ENCODE measurements at places on chromosomes 5 and 9. TPM values are rescaled to one million over a fixed set of nuclear protein-coding genes. Genes with fewer than 3 reads are reported as not detected.
A peak's percentile ranks its signal among the peaks of the same experiment; 100 is the strongest.

- no peak for DNase-seq
These were observed 98.5 kb downstream of the EBF1 start for GRCh38 chr5:159001247-159001646.

GRCh38 chr9:2085716-2086115 lies 70.6 kb downstream of the SMARCA2 start:
- DNase-seq = no peak

Gene KIAA0825
- total RNA-seq = 9.3 TPM

GRCh38 chr5:40376566-40376965 lies 303.1 kb upstream of the PTGER4 start:
- DNase-seq = no peak

Gene TRPM6
- 1.1 TPM for total RNA-seq

- DNase-seq = no peak
These were observed 621 bp upstream of the GCNT4 start for GRCh38 chr5:75053054-75053303.

GRCh38 chr9:126204197-126204596 lies 122.4 kb upstream of the MVB12B start:
- DNase-seq = no peak

Gene CCDC192
- total RNA-seq = 0.56 TPM

Gene FAM81B
- total RNA-seq = not detected

DNA sequence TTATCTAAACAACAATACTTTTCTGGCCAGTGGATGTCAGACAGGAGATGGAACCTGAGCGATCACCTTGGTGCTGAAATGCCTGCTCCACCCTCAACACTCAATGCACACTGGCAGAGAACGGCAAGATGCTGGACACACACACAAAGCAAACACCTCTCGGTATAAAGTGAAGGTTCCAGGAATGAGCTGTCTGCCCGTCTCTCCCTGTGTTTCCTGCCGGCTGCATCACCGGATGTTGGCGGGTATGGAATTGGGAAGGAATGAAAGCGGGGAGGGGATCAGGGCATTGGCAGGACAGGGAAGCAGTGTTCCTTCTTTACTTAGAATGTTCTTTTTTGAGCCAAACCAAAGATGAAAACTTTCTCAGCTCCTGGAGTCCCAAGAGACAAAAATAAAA lies 59.2 kb downstream of the MED10 start:
- DNase-seq = no peak

Gene CKS2
- total RNA-seq = 24.7 TPM

- DNase-seq = no peak
These were observed 12.9 kb downstream of the GLDC start for GRCh38 chr9:6632516-6633183.

Gene ACOT12
- not detected for total RNA-seq

GRCh38 chr9:95722141-95722540 lies 153.3 kb upstream of the ERCC6L2 start:
- no peak for DNase-seq

Gene C5orf47
- 0.19 TPM for total RNA-seq

Gene SEC24A
- 30.3 TPM for total RNA-seq

Gene CDX1
- not detected for total RNA-seq

DNA sequence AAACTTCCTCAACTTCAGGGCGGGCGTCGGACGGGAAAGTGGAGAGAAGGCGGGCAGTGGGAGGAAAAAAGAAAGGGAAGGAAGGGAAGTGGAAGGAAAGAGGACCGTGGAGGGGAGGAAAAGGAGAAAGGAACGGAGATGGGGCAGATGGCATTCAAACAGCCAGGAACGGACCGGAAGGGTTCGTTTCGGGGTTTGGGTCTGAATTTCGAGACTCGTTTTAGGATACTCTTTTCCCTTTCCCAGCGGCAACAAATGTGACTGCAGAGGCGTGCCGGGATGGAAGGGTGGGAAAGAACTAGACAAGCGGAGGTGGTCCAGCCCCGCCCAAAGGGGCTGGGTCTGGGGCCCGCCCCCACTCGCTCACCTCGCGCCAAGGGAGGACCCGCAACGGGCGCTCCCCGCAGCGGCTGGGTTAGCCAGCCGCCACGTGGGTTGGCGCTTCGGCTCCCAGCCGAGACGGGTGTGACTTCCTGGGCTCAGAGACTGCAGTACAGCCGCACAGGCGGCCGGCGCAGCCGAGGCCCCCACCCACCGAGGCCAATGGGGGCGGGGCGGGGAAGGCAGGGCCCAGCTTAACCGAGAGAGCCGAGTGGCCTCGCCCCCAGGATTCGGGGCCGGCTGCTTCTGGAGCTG lies 2.7 kb downstream of the VCAN start:
- DNase-seq = no peak

DNA sequence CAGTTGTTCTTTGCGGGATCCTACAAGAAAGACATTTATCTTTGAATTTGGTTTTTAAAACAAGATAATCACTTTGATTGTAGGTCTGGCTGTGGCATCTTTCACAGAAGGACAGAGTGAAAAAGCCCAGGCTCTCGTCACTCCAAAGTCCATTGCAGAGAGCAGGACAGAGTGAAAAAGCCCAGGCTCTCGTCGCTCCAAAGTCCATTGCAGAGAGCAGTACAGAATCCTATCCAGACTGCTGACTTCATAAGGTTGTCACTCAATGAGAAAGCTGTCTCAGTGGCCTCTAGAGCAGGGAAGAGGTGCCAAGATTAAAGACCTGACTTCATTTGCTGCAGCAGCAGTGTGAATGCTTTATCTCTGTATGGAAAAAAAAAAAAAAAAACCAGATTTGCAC lies 16.3 kb upstream of the GPX8 start:
- DNase-seq = no peak

- no peak for DNase-seq
These were observed 183.8 kb upstream of the PDE4D start for GRCh38 chr5:60077292-60077691.

GRCh38 chr9:133664173-133665050 lies 28.2 kb downstream of the DBH start:
- no peak for DNase-seq

Gene HRH2
- 22.6 TPM for total RNA-seq

Gene FGF1
- 41.8 TPM for total RNA-seq

GRCh38 chr9:90517103-90517502 lies 125.5 kb downstream of the DIRAS2 start:
- DNase-seq = no peak

DNA sequence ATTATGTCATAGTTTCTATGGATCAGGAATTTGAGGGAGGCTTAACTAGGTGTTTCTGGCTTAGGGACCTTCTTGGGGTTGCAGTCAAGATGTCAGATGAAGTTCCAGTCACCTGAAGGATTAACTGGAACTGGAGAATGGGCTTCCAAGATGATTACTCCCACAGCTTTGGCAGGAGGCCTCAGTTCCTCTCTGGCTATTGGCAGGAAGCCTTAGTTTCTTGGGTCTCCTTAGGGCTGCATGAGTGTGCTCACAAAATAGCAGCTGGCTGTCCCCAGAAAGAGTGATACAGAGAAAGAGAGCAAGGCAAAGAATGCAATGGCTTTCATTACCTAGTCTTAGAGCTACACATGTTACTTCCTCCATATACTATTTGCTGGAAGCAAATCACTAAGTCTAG lies 138.1 kb upstream of the TLE4 start:
- no peak for DNase-seq

DNA sequence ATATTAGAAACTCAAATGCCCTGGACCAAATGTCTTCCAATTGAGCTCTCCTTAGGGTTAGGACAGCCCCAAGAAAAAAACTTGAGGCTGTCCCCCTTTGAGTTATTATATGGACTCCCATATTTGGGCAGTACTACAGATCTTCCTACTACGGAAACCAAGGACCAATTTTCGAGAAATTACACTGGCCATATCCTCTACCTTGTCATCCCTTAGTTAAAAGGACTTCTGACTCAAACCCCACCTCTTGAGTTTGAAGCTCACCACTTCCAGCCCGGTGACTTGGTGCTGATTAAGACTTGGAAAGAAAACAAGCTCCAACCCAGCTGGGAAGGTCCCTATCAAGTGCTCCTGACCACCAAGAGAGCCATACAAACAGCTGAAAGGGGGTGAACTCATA lies 497.0 kb upstream of the GRAMD2B start:
- DNase-seq = no peak

- DNase-seq = no peak
These were observed 21.0 kb upstream of the PTPRD start for GRCh38 chr9:10633785-10634184.

GRCh38 chr5:94028001-94028400 lies 286.6 kb upstream of the POU5F2 start:
- DNase-seq = no peak

DNA sequence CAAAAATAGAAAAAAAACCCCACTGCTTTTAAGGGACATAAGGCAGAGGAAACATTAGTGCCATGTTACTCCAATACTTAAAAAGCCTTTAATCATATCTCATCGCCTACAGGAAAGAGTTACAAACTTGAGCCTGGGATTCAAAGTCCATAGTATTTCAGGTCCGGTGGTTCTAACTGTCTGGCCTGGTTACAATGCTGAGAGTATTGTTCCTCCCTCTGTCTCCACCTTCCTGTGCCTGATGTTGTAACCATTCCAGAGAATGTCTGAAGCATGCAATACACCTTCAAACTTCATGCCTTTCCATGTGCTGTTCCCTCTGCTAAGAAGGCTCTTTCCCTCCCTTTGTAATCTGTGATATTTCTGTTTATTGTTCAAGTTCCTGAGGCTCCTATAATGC lies 41.6 kb upstream of the SLC36A2 start:
- DNase-seq = no peak

GRCh38 chr9:107243742-107244141 lies 39.3 kb upstream of the RAD23B start:
- no peak for DNase-seq

Gene HTR1A
- not detected for total RNA-seq

DNA sequence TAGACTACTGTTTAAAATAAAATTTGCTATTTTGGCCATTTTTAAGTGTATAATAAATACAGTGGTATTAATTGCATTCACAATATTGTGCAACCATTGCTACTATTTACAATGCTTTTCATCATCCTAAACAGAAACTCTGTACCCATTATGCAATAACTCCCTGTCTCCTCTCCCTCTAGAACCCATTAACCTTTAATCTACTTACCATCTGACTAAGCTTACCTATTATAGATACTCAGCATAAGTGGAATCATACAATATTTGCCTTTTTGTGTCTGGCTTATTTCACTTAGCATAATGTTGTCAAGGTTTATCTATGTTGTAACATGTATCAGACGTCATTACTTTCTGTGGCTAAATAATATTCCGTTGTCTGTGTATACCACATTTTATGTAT lies 25.9 kb downstream of the CD14 start:
- DNase-seq = no peak

GRCh38 chr9:108109927-108110690 lies 620.5 kb upstream of the KLF4 start:
- DNase-seq = no peak

GRCh38 chr5:86824637-86825036 lies 206.9 kb downstream of the COX7C start:
- DNase-seq = no peak

Gene NMUR2
- not detected for total RNA-seq

Gene DBH
- total RNA-seq = not detected

- DNase-seq = no peak
These were observed 12.9 kb upstream of the AOPEP start for GRCh38 chr9:94713436-94714215.

Gene AQP3
- total RNA-seq = 139 TPM

Gene CER1
- total RNA-seq = not detected

DNA sequence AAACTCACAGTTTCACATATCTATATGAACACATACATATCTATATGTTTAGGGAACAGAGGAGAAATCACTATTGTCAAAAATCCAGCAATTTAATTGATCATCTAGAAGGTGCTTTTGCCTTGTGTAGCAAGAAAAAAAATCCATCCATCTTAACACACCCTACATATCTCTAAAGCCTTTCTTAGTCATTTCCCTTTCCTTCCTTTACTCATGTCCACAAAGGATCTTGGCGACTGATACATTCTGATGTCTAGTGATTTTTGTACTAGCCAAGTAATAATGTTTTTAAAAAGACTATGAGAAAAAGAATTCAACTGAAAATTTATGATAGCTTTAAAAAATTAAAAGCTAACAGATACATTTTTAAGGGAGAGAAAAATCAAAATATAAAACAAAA lies 22.5 kb downstream of the ZDHHC21 start:
- no peak for DNase-seq

GRCh38 chr5:170693701-170694100 lies 89.8 kb upstream of the GABRP start:
- no peak for DNase-seq

DNA sequence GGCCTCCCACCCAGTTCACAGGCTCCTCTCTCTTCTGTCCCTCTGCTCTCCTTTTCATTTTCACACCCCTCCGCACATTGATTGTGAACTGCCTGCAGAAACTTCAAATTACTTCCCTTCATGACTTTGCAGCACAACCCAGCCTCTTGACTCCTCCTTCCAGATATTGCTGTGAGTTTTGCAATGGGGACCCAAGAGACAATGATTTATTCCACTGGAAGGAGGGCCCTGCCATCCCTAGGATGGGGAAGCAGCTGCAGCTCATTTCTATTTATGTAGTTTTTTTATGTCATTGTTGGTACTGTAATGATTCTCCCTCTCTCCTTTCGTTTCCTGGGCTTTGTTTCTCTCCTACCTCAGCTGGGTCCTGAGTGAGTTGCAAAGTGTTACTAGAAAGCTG lies 364.9 kb downstream of the ICE1 start:
- DNase-seq = no peak

GRCh38 chr5:57185313-57185712 lies 11.5 kb downstream of the GPBP1 start:
- DNase-seq = no peak

DNA sequence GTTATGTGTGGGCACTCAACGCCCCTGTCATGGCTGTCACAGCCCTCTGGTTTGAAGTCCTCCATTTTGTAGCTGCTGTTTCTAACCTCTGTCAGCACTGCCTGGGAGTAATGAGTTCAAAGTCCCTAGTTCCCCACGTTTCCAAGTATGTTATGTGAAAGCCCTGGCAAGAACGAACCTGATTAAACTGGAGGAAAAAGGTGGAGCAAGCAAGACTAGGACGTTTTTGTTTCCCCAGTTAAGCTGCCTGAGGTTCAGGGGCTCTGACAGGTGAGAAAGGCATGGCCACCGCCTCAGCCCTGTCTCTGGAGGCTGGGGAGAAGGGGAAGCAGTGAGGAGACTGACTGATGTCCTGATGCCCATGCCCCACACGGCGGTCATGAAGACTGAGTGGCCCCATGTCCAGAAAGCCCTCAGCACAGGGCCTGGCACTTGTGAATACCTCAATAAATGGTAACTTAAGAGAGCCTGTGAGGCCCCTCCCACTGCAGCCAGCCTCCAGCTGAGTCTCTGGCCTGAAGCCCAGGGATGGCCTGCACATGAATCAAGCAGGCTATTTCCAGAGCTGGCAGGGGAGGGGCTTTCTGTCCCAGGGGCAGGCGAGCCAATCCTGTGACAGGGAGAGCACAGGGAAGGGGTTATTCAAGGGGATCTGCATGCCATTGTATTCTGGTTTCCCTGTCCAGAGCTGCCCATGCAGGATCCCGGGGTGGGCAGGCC lies 61.8 kb downstream of the PFDN1 start:
- DNase-seq = peak; percentile 52

GRCh38 chr9:127837346-127837745 lies 17.1 kb downstream of the ENG start:
- no peak for DNase-seq

Gene PAPPA
- total RNA-seq = 9.6 TPM

GRCh38 chr5:172979778-172980177 lies 3.8 kb upstream of the ATP6V0E1 start:
- no peak for DNase-seq

- DNase-seq = no peak
These were observed 38.2 kb downstream of the CLINT1 start for GRCh38 chr5:157820593-157821252.

GRCh38 chr9:135711391-135711790 lies 9.4 kb downstream of the KCNT1 start:
- no peak for DNase-seq

Measured in omental fat pad (tissue), 4 donors.